ENCODE measurements at places on chromosomes 7 and 10.

- DNase-seq = no peak
These were observed 78.6 kb upstream of the CAPZA2 start for GRCh38 chr7:116783666-116784318.

- DNase-seq = no peak
These were observed 42.6 kb downstream of the TYW1B start for GRCh38 chr7:72785166-72785955.

GRCh38 chr10:87538092-87539015 lies 33.7 kb downstream of the MINPP1 start:
- no peak for DNase-seq

- no peak for DNase-seq
These were observed at the start of gene EPO for GRCh38 chr7:100720279-100720670. Gene EPO (plus strand): TSS chr7:100720468. CDS start chr7:100720981, 513 bp downstream.

DNA sequence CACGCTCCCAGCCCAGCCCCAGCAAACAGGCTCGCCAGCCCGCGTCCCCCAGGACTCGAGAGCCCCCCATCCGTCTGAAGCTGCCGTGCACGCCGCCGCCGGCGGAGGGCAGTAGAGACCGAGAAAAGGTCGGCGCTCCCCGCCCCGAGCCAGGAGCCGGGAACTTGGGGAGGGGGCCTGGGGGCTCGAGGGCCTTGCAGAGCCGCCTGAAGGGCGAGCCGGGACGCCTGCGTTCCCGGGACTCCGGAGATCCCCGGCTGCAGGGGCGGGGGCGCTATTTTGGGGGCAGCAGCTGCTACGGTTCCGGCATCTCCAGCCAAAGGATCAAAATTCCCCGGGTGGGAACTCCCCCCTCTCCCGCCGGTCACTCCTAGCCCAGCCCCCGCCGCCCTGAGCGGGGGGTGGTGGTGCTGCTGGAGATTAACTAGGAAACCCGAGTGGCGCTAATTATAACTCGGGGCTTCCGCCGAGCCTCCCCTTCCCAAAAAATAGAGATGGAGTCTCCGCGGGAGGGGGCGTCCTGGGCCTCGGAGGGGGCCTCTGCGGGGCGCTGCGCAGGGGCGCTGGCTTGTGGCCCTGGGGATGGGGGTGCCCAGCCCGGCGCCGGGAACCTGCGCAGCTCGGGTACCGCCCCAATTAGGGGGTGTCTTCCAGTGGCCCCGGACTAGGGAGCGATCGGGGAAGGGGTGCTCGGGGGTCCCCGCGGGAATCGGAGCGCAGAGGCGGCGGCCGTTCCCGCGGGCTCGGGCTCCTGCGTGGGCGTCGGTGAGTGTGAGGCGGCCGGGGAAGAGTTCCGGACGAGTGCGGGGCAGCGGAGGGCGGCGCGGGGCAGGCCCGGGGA lies 608 bp downstream of the ACHE start:
- peak; percentile 92 for DNase-seq
